ENCODE measurements at places on chromosomes 6 and 20.
A peak's percentile ranks its signal among the peaks of the same experiment; 100 is the strongest.

GRCh38 chr20:9130521-9130920 lies 61.6 kb downstream of the PLCB4 start:
- DNase-seq: no peak

- no peak for DNase-seq
These were observed 169.4 kb downstream of the TMEM200A start for GRCh38 chr6:130535242-130535641.

DNA sequence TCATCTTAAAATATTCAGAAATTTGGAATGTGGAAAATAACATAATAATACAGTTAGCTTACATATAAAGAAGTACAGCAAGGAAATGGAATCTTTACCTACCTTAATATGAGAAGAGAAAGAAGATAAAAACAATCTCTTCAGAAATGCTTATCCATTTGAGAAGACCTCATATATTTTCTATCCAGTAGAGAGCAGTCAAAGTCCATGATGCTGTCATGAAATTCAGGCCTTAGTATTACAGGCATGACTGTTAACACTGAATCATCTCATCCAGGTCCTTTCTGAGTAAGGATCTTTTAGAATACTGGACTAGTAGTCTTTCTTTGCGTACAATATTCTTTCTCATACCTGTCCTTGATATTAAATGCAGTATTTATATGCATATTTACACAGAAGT lies 713.4 kb downstream of the CD109 start:
- no peak for DNase-seq

GRCh38 chr6:2178125-2178524 lies 67.3 kb downstream of the GMDS start:
- no peak for DNase-seq

DNA sequence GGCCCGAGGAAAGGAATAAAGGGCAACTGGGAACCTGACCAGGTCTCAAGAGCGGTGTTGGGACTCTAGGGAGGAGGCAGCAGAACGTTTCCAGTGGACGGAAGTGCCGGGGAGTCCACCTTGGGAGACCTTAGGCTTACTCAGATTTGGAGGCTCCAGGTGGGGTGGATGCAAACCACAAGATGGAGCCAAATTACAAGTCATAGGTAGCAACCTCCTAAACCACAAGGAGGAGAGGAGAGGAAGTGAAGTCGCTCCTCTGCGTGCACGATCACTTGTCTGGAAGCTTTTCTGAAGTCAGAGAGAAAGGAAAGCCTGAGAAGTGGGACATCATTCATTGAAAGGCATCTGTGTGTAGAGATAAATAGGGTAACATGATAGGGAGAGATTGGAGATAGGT lies 9.3 kb downstream of the HLA-DOA start:
- DNase-seq: no peak

GRCh38 chr6:138455746-138456400 lies 43.4 kb downstream of the NHSL1 start:
- no peak for DNase-seq

GRCh38 chr6:91659891-91660290 lies 1073.0 kb upstream of the MAP3K7 start:
- no peak for DNase-seq

GRCh38 chr6:14016935-14017625 lies 92.3 kb downstream of the RNF182 start:
- DNase-seq: no peak

DNA sequence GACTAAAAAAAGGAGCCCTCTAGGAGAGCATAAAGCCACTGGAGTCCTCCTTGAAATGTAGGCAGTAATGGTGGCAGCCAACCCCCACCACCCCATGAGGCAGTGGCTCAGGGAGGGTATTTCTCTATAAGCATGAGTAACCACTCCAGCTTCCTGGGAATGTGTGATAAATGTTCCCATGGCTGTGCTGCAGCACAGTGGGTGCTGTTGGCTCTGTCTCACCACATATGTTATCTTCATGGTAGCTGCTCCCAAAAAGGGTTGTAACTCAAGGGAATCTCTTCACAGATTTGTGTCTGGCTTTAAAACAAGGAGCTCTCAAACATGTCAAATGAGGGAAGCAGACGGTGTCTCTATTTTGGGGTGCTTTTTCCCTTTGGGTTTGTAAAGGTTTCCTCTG lies 7.5 kb upstream of the PHACTR1 start:
- DNase-seq: no peak

GRCh38 chr6:42781546-42781795 lies 381 bp upstream of the BICRAL start:
- DNase-seq: no peak

DNA sequence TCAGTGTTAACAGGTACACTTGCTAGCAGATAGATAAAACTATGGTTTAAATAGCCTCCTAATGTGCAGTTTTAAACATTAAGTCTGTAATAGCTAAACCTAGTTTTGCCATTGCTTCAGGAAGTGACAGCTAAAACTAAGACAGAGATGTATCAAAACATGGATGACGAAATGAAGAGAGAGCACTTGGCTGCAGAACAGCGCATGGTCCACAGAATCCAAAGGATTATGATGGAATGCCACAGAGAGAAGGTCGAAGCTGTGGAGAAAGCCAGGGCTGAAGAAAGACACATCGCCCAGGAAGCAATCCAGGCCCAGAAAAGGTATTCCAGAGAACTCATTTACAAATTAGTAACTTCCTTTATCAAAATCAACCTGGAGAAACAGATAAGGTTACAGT lies 11.6 kb downstream of the C6orf163 start:
- DNase-seq: no peak

GRCh38 chr6:4670290-4670689 lies 105.9 kb upstream of the CDYL start:
- peak; percentile 11 for DNase-seq

DNA sequence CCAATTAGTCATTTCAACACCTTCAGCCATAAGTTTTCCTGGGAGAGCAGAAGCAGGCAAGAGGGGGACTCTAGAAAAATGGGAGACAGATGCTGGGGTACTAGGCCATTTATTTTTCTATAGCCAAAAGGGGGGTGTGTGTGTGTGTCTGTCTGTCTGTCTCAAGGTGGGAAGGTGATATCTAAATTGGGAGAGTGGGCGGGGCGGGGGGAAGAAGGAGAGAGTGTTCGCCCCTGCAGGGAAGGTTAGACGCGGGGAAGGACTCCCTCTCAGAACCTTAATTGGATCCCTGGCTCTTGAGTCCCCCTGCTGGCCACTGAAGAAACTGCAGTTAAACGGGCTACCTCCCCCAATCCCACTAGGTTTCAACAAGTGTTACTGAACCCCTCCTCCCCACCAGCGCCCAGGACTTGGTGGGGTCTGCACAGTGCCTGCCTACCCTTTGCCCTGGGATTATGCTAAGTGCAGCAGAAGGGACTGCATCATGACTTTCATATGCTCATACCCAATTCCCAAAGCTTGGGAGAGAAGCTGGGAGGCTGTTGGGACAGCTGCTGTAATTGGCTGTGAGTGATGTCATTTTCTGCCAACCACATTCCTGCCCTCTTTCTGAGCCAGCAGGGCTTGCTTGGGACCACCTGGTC lies 45.8 kb downstream of the FOXP4 start:
- peak; percentile 91 for DNase-seq

DNA sequence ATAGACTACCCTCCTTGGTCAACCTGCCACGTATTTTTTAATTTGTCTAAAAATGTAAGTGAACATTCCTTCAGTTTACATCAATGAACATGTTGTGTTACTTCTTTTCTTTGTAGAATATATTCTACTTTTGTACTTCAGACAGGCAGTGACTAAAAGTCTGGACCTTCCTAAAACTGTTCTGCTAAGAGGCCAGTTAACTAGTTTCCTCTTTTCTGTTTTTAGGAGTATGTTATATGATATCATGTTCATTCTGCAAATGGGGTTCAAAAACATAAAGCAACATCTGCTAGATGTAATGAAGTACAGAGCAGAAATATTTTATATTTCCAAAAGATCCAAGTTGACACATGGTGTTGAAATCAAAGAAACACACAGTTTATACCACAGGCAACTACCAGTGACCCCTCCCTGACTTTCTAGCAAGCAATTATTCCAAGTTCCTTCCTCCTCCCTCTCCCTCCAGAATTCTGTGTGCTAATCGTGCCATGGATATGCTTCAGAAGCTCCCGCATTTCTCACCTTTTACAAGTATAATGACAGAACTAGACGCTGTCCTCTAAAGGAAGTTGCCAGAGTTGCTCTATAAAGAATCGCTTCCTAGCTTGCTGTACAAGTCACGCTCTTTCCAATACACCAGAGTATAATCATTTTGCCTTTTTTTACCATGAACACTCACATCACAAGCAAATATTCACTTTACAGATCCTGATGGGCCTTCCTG lies 64.7 kb downstream of the ARHGAP18 start:
- DNase-seq: no peak

- no peak for DNase-seq
These were observed 74.3 kb downstream of the LAMP5 start for GRCh38 chr20:9588706-9589105.

DNA sequence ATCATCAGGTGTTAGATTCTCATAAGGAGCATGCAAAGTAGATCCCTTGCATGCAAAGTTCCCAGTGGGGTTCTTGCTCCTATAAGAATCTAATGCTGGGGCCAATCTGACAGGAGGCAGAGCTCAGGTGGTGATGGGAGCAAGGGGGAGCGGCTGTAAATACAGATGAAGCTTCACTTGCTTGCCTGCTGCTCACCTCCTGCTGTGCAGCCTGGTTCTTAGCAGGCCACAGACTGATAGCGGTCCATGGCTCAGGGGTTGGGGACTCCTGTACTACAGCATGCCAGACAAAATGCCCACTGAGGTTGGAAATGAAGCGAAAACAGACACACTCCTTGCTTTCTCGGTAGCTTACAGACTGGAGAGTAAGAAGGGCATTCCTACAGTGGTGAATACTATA lies 386.8 kb downstream of the PLCB1 start:
- DNase-seq: no peak

GRCh38 chr20:755941-756340 lies 12.4 kb downstream of the SLC52A3 start:
- no peak for DNase-seq

DNA sequence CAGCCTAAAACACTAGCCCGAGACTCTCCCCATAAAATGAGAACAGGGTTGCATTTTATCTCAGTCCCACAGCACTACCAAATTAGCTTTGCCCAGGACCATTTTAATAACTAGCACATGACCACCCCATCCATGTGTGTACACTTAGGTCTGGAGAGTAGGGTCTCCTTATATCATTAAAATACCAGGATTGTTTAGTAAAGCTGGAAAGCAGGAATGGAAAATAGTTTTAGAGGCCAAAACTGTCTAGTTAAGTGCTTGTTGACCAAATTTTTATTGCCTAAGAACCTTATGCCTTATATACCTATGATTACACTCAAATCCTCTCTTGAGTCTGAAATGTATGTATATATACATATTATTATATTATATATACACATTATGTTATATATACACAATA lies 608.4 kb downstream of the HDGFL1 start:
- no peak for DNase-seq

GRCh38 chr20:24735263-24735662 lies 213.8 kb upstream of the CST7 start:
- DNase-seq: no peak

DNA sequence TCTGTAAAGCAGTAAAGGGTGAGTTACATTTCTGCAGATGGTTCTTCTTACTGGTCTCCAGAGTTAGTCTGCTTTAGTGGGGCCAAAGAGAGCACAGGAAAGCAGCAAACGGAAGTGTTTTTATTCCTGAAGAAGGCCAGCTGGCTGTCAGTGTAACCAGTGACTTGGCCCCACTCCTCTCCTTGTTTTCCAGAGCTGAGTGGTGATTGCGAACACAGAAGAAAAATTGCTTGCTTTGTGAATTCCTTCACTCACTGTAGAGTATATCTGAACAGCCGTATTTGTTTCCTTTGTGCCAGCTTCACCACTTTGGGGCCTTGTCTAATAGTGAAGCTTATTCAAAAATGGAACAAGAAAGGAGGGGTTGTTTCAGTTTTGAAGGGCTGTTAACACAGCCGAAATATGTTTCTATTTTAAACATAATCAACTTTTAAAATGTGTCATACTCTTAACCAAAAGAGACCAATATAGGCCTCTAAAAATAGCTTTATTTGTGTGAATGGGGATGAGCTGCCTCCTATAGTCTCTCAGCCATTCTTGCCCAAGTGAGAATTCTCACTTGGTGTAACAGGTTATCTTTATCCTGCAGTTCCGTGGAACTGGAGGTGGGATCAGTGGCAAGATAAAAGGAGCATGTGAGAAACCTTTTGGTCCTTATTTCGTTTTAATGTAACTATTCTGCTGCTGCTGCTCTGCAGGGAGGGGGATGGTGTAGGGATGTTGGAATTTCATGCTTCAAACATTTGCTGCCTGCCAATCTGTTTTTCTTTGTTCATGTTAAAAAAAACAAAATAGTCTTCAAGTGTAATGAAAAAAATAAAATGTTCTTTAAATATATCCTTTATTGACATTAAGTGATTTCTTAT lies 37.8 kb downstream of the ZC2HC1B start:
- DNase-seq: no peak

DNA sequence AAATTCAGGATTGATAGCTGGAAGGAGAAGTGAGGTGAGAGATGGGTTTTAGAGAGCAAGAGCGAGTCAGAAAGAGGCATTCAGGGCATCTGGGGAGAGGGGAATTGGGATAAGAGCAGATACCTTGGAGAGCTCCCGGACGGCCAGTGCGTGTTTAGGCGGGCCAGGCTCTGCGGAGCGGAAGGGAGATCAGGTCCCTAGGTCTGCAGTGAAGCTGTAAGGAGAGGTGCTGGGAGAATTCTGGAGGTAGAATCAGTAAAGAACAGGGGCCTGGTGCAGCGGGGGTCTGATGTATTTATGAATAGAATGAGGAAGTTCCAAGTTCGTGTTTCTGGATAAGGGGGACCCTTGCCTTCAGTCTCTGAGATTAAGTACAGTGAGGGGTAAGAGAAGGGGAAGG lies 47.4 kb upstream of the FAM83D start:
- DNase-seq: no peak

- no peak for DNase-seq
These were observed 36.3 kb downstream of the FAM50B start for GRCh38 chr6:3885262-3886036.

DNA sequence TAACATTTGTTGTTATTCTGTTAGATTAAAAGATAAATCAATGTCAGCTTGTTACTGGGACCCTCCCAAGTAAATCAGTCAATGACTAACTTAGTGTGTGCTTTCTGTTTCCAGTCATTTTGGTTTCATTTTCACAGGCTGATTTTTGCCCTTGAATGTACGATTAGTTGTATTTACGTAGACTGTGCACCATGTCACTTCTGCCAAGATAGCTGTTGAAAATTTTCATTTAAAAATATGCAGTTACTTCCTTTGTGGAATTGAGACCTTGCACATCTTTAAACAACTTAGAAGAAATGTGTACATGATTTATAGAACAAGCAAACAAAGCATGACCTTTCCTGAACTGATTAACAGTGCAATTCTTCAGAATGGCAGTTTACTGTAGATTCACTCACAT lies 944.8 kb upstream of the CITED2 start:
- DNase-seq: no peak

GRCh38 chr6:142886431-142887170 lies 58.4 kb downstream of the HIVEP2 start:
- no peak for DNase-seq

Measured in posterior cingulate gyrus (tissue), 11 donors.